Naive thymus-derived CD4-positive, alpha-beta T cell (primary cell): ENCODE measurements at places on chromosomes 5 and 9.
A peak's percentile ranks its signal among the peaks of the same experiment; 100 is the strongest.

GRCh38 chr5:73770172-73771025 is 144.4 kb downstream of the ARHGEF28 start:
- H3K4me1 ChIP-seq: no peaks in the 10 kb centered on the region
- H3K27ac ChIP-seq: no peak overlapping the region
- no peaks in the 10 kb centered on the region for H3K27me3 ChIP-seq
- H3K4me3 ChIP-seq: no peak overlapping the region
- no peaks in the 10 kb centered on the region for H3K36me3 ChIP-seq

DNA sequence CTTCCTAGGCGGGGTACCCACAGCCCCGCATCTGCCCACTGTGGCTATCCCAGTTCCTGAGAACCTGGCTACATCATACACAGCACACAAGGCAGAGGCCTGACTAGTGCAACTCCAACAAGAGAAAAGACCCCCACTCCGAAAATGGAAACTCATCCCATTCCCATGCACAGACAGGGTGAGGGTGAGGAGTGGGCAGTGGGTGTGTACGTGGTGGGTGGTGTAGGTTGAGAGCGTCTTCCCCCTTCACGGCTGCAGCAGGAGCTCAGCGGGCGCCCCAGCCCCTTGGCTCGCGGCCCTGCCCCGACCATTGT is 501 bp upstream of the MAP1B start:
- peaks cover 3% of the 10 kb centered on the region for H3K27me3 ChIP-seq
- H3K4me1 ChIP-seq: no peaks in the 10 kb centered on the region
- H3K4me3 ChIP-seq: no peak overlapping the region

DNA sequence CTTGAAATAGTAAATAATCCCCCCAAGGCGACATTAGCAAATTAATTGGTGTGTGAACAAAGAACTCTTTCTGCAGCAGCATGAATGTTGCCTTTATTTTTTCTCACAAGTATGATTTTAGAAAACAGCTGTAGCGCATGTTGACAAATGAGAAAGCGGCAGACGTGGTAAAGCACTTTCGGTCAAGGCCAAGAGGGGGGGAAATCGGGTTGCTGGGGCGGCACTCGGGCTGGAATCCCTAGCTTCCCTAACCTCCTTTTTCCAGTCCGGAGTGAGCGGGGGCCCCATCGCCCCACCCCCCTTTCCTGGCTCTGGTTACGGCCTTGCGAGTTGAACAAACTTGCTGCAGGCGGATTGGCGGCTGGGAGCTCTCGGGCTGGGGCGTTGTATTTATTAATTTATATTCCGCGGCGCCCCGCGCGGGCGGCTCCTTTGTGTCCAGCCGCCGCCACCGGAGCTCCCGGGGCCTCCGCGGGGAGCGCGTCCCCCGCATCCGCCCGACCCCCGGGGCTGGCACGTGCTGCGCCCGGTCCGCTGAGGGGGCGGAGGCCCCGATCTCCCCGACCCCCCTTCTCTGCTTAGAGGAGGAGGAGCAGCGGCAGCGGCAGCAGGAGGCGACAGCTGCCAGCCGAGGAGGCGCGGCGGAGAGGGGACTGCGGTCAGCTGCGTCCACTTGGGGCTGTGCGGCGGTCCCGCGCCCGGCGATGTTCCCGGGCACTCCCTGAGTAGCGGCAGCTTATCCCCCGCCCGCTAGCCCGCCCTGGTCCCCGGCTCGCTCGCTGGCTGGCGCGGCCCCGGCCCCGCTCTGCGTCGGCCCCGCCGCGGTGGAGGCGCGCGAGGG is at the start of gene RHOBTB3:
RHOBTB3 (plus strand) TSS at position 607 of the 841 bp plus-strand sequence. CDS start 347 bp downstream, outside the sequence.
- DNase-seq: peak; percentile 54
- H3K27me3 ChIP-seq: peaks cover 4% of the 10 kb centered on the region
- no peaks in the 10 kb centered on the region for H3K4me1 ChIP-seq

GRCh38 chr9:112047538-112048066 is 127.5 kb downstream of the SUSD1 start:
- no peak overlapping the region for H3K27ac ChIP-seq
- no peaks in the 10 kb centered on the region for H3K4me1 ChIP-seq
- no peak overlapping the region for H3K4me3 ChIP-seq
- no peaks in the 10 kb centered on the region for H3K27me3 ChIP-seq

GRCh38 chr5:31962871-31963307 is 211.2 kb downstream of the GOLPH3 start:
- H3K27me3 ChIP-seq: no peaks in the 10 kb centered on the region
- no peak overlapping the region for H3K27ac ChIP-seq
- no peak overlapping the region for H3K4me3 ChIP-seq
- no peak for DNase-seq
- no peaks in the 10 kb centered on the region for H3K36me3 ChIP-seq

- peaks cover 77% of the 10 kb centered on the region for H3K36me3 ChIP-seq
- peak overlapping the region; percentile 80 for H3K4me3 ChIP-seq
- DNase-seq: no peak
- H3K27me3 ChIP-seq: no peaks in the 10 kb centered on the region
- H3K27ac ChIP-seq: peak overlapping the region; percentile 98
Measured at GRCh38 chr5:35863159-35863558, 6.5 kb downstream of the IL7R start.

- no peak overlapping the region for H3K27ac ChIP-seq
- no peak overlapping the region for H3K4me3 ChIP-seq
- H3K36me3 ChIP-seq: no peaks in the 10 kb centered on the region
- no peaks in the 10 kb centered on the region for H3K4me1 ChIP-seq
- no peak for DNase-seq
Measured at GRCh38 chr9:68614121-68614520, 73.4 kb upstream of the TMEM252 start.

- H3K4me1 ChIP-seq: no peaks in the 10 kb centered on the region
- DNase-seq: no peak
- H3K4me3 ChIP-seq: no peak overlapping the region
- H3K27me3 ChIP-seq: no peaks in the 10 kb centered on the region
Measured at GRCh38 chr5:136356747-136357469, 8.4 kb downstream of the TRPC7 start.

DNA sequence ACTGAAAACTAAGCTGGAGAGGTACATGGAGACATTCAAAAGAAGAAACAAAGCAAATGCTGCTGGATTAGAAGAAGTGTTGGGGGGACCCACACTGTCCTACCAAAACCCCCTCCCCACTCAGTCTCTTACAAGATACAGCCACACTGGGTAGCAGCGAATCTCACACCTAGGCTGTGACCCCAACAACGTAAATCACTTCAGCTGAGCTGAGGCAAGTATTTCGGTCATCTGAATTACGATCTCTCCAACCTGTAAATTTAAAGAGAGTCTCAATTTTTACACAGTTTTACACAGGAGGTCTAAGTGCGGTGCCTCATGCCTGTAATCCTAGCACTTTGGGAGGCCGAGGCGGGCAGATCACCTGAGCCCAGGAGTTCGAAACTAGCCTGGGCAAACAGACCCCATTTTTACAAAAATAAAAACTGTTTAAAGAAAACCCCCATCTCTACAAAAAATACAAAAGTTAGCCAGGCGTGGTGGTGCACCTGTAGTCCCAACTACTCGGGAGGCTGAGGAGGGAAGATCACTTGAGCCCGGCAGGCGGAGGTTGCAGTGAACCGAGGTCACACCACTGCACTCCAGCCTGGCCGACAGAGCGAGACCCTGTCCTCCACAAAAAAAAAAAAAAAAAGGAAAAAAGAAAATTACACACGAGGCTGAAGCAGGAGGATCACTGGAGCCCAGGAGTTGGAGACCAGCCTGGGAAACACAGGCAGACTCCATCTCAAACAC is 3.4 kb downstream of the CAMSAP1 start:
- no peaks in the 10 kb centered on the region for H3K36me3 ChIP-seq
- H3K4me3 ChIP-seq: no peak overlapping the region
- H3K27me3 ChIP-seq: no peaks in the 10 kb centered on the region
- DNase-seq: no peak

GRCh38 chr5:141863569-141864178 is 14.5 kb downstream of the PCDH1 start:
- no peaks in the 10 kb centered on the region for H3K4me1 ChIP-seq
- DNase-seq: no peak
- no peaks in the 10 kb centered on the region for H3K36me3 ChIP-seq
- no peak overlapping the region for H3K27ac ChIP-seq
- no peak overlapping the region for H3K4me3 ChIP-seq

DNA sequence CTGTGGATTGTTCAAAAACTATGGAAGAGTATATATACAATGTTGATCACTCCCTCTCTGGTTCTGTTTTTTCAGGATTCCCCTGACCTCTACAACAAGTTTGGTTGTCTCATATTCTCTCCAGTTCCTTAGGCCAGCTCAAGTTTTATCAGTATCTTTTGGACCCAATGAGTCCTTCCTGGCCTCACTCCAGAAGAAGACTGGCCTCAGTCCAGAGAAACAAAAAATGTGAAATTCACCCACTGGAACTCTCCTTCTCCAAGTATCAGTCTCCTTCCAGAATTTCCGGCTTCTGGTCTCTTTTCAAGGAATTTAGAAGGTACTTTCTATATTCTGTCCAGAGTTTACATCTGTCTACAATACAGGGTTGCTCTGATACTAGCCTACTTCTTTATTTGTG is 537.8 kb upstream of the FTMT start:
- no peaks in the 10 kb centered on the region for H3K4me1 ChIP-seq
- H3K36me3 ChIP-seq: no peaks in the 10 kb centered on the region
- no peak for DNase-seq
- no peak overlapping the region for H3K4me3 ChIP-seq

DNA sequence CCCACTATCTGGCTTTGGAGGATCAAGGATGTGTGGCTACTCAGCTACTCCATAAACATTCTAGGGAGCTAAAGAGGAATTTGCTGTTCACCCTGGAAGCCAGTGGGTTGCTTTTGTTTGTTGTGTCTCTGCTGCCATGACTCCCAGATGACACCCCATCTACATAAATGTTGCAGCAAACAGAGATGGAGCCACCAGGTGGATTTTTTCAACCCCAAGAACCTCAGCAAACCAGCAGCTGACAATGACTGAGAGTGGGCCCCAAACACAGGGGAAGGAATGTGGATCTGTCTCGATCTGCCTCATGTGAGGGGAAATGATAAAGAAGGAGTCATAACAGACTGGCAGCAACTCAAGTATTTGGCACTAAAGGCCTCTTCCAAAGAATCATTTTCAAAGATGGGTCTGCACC is 132.7 kb upstream of the TNC start:
- no peaks in the 10 kb centered on the region for H3K27me3 ChIP-seq
- no peaks in the 10 kb centered on the region for H3K4me1 ChIP-seq
- H3K27ac ChIP-seq: no peak overlapping the region
- no peak for DNase-seq
- H3K4me3 ChIP-seq: no peak overlapping the region

- H3K4me3 ChIP-seq: no peak overlapping the region
- no peaks in the 10 kb centered on the region for H3K36me3 ChIP-seq
- H3K27me3 ChIP-seq: no peaks in the 10 kb centered on the region
- peak; percentile 45 for DNase-seq
Measured at GRCh38 chr9:34493972-34494535, 28.7 kb downstream of the ENHO start.

DNA sequence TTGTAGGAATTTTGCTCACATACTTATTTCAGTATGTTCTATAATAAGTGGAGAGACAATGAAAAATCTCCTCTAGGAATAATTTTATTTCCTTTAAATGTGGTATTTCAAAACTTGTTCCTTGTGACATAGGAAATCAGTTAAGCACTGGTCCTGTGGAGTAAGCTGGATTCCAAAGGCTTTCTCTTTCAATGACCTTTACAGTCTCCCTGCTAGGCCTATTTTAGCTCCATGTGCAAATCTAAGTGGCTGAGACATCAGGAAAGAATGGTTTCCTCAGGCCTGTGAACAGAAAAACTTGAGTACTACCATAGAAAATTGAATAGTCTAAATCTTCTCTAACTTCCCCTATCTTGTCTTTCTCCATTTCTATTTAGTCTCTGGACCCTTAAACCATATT is 514.2 kb upstream of the TLE4 start:
- H3K36me3 ChIP-seq: no peaks in the 10 kb centered on the region
- H3K4me1 ChIP-seq: no peaks in the 10 kb centered on the region
- H3K27me3 ChIP-seq: no peaks in the 10 kb centered on the region

- H3K27ac ChIP-seq: no peak overlapping the region
- DNase-seq: no peak
- H3K27me3 ChIP-seq: peaks cover 3% of the 10 kb centered on the region
- no peaks in the 10 kb centered on the region for H3K36me3 ChIP-seq
- H3K4me1 ChIP-seq: no peaks in the 10 kb centered on the region
- H3K4me3 ChIP-seq: no peak overlapping the region
Measured at GRCh38 chr5:53200306-53200705, 90.7 kb upstream of the MOCS2 start.

- no peaks in the 10 kb centered on the region for H3K27me3 ChIP-seq
- no peak overlapping the region for H3K4me3 ChIP-seq
- H3K27ac ChIP-seq: no peak overlapping the region
- H3K36me3 ChIP-seq: peaks cover 6% of the 10 kb centered on the region
Measured at GRCh38 chr5:163434401-163434866, 3.0 kb upstream of the CCNG1 start.

DNA sequence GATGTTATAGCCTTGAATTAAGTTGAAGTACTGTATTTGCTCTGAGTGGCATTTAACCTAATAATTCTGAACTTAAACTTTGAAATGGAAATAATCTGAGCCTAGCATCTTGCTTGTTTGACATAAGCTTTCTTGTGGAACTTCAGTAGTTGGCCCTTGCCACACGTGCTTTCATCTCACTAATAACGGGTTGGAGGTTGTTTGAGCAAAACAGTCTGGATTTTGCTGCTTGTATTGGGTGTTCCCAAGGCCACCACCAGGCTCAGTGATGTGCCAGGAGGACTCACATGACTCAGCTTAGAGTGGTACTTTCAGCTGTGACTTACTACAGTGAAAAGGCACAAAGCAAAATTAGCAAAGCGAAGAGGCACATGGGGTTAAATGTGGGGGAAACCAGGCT is 35.7 kb downstream of the SECISBP2 start:
- H3K4me1 ChIP-seq: peaks cover 4% of the 10 kb centered on the region
- no peak overlapping the region for H3K27ac ChIP-seq
- no peaks in the 10 kb centered on the region for H3K27me3 ChIP-seq
- peaks cover 99% of the 10 kb centered on the region for H3K36me3 ChIP-seq

DNA sequence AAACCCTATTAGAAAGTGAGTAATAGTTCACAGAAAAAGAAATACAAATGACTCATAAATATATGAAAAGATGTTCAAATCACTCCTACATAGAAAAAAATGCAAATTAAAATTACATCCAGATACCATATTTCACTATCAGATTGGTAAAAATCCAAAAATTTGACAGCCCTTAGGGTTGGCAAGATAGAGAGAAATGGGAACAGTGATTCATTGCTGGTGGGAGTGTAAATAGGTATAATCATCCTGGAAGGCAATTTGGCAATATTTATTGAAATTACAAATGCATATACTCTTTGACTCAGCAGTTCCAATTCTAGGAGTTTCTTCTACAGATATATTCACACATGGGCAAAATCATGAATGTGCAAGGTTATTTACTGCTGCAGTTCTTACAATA is 273.5 kb downstream of the NR2F1-AS1 start:
- no peaks in the 10 kb centered on the region for H3K27me3 ChIP-seq
- no peak overlapping the region for H3K27ac ChIP-seq
- H3K36me3 ChIP-seq: no peaks in the 10 kb centered on the region
- no peak for DNase-seq
- no peaks in the 10 kb centered on the region for H3K4me1 ChIP-seq
- H3K4me3 ChIP-seq: no peak overlapping the region
